CD8-positive, alpha-beta memory T cell (primary cell): ENCODE measurements at places on chromosomes 5 and 9. TPM values are rescaled to one million over a fixed set of nuclear protein-coding genes. Genes with fewer than 3 reads are reported as not detected.

Gene OGN
- not detected for total RNA-seq

DNA sequence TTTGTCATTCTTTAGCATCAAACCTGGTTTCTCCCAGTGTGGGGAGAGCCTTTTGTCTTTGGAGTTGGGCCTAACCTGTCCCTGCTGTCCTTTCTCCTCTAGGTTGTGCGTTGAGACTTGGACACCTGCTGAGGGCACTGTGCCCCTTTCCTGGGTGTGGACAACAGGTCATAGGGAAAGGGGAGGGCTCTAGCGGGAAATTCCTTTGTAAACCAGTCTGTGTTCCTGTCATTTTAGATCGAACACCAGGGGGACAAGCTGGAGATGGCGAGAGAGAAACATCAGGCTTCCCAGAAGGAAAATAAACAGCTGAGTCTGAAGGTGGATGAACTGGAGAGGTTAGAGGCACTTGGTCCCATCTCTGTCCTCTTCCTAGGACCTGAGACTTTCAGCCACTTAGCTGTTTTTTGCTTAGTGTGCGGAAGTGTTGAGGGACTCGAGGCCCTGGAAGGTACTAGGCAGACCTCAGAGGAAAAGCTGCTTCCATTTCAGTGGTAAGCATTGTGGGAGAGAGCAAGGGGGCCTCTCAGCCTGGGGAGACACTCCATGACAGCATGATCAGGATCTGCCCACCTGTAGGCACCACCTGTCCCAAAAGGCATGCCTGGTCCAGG, 8.6 kb upstream of the GLE1 start:
- no peak for DNase-seq
- no peak overlapping the region for H3K4me3 ChIP-seq
- no peaks in the 10 kb centered on the region for H3K4me1 ChIP-seq
- no peak overlapping the region for H3K27ac ChIP-seq

GRCh38 chr9:36031774-36032555, 4.7 kb upstream of the RECK start:
- no peak overlapping the region for H3K27ac ChIP-seq
- no peak overlapping the region for H3K4me3 ChIP-seq
- DNase-seq, result no peak

GRCh38 chr9:134328841-134329575, 2.8 kb downstream of the RXRA start:
- H3K36me3 ChIP-seq, result no peaks in the 10 kb centered on the region
- DNase-seq, result no peak

DNA sequence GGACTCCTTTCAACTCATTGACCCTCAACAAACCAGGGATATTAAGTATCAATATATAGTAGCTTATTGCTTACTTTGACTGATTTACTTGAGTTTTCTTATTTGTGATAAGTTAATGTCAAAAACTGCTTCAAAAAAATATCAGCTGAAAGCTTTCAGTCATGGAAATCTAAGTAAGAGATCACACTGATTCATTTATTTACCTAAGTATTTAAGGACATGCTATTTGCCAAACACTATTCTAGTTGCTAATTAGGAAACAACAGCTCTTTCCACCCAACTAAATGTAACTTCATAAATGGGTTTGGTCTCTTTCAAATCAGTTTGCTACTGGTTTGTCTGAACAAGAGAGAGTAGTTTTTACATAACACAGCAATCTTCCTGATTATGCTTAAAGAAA, 48.2 kb downstream of the CHD1 start:
- H3K36me3 ChIP-seq, result peaks cover 51% of the 10 kb centered on the region
- DNase-seq, result no peak
- no peaks in the 10 kb centered on the region for H3K27me3 ChIP-seq

- H3K4me3 ChIP-seq, result no peak overlapping the region
- no peaks in the 10 kb centered on the region for H3K4me1 ChIP-seq
- DNase-seq, result no peak
- no peaks in the 10 kb centered on the region for H3K27me3 ChIP-seq
- H3K36me3 ChIP-seq, result no peaks in the 10 kb centered on the region
- no peak overlapping the region for H3K27ac ChIP-seq
Measured at GRCh38 chr5:168364750-168365550, 73.5 kb downstream of the WWC1 start.

GRCh38 chr5:10489810-10490426, 48.2 kb downstream of the ROPN1L start:
- H3K27me3 ChIP-seq, result no peaks in the 10 kb centered on the region
- H3K4me3 ChIP-seq, result no peak overlapping the region
- no peak overlapping the region for H3K27ac ChIP-seq
- no peak for DNase-seq
- H3K4me1 ChIP-seq, result peaks cover 14% of the 10 kb centered on the region
